ENCODE measurements at places on chromosomes 2 and 18.

GRCh38 chr2:109392816-109393661 lies 220.7 kb downstream of the SEPTIN10 start:
- DNase-seq = no peak

GRCh38 chr2:126850940-126851339 lies 47.8 kb upstream of the TEX51 start:
- no peak for DNase-seq

DNA sequence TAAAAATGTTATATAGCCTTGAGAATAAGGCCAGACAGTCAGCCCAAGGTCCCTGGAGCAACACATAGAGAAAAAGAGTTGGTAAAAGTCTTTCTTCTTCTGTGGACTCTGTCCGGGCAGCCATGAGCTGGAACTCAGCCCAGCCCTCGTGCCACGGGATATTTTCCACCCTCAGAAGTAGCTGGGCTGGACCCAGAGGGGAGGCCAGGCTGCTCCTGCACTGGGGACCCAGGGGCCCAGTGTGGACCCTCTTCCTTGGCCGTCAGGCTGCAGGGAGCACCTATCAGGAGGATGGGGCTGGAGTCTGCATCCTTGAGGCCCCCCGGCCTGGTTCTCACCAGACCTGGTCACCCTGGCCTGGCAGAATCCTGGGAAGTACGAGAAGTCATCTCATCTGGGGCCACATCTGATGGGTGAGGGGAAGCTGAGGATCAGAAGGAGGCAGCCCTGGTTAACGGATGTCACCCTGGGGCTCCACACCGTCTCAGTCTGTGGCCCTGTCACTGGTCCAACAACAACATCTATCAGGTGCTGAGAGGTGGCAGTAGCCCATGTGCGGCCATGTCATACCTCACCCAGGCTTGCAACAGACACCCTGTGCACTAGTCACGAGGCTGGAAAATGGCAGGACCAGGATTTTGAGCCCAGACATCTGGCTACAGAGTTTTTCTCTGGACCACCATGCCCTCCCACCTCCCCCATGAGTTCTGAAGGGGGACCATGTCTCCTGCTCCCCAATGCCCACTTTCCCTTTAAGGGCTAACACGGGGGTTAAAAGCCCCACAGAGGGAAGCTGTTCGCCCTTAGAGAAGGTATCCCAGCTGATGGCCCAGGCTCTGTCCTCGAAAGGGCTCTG lies 33.0 kb downstream of the SDC1 start:
- no peak for DNase-seq

DNA sequence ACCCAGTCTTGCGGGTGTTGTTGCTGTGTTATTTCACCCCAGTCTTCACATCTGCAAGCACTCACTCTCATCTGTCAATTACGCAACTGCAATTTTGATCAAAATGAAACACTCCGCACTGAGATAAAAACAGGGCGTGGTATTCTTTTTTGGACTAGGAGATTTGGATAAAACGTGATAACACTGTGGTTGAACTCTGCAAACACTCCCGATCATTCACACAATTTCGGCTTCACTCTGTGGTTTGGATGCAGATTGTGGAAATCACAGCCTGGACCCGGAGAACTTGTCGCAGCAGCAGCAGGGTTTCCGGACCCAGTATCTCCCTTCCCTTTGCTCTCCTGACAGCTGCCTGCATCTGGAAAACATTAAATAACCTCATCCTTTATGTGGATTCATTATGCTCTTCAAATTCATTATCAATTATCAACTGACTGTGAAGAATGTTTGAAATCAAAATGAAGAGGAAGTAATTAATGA lies 49.4 kb upstream of the APCDD1 start:
- no peak for DNase-seq

DNA sequence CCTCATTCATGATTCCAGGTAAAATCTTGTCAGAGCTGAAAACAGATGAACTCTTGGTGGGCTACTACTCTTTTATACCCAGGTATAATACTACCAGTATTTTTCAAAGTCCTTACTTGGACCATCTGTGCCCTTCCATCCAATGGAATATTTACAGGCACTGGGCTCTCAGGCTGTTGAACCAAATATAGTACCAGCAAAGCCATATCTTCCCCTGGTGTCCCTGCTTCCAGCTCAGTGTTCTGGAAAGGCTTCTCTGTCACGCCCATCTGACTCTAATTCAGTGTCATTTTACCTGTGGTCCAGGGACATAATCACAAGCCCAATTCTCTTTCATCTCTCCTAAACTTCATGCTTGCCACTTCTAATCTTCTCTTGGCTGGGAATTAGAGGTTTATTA lies 119.2 kb upstream of the STK17B start:
- DNase-seq = no peak

All from smooth muscle cell of the brain vasculature (primary cell).